Testis (tissue), 5 donors: ENCODE measurements at places on chromosomes 2 and 18. TPM values are rescaled to one million over a fixed set of nuclear protein-coding genes. Genes with fewer than 3 reads are reported as not detected.

DNA sequence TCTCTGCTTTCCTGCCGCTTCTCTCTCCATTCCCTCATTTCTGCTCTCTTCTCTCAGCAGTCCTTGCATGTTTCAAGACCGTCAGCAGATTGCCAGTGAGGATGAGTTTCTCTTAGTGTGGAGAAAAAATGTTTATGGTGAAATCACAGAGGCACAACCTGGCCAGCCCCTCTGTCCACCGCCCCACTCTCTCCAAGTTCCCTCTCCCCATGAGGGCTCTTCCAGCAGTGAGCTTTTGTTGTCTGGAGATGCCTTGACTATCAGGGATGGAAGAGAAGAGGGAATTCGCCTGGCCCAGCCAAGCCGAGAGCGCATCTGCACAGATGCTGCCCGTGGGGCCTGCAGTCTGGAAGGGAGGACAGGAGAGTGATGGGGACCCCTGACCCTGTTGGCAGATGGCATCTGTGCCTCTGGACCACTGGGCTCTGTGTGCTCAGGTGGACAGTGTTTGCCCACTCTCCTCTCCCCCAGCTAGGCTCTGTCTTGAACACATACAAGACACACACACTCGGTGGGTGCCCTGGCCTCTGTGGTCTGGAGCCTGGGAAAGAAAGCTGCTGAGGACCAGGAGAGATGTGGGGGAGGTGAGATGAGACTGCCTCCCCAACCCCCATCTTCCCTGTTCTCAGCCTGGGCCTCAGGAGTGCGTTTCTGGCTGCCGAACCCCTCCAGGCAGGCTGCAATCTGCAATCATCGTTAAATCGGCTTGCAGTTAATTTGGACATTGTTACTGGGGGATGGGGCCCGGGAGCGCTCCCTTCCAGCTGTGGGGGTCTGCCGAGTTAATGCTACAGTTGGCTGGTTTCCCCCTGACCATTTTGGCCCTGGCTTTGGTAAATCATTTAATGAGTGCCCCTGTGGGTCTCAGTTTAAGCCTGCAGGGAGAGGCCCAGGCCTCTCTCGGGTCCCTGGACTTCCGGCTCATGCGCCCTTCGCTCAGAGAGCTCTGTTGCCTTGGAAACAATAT lies 4.5 kb downstream of the ITM2C start:
- H3K36me3 ChIP-seq: no peaks in the 10 kb centered on the region
- H3K4me3 ChIP-seq: no peak overlapping the region
- no peaks in the 10 kb centered on the region for H3K27me3 ChIP-seq
- H3K27ac ChIP-seq: no peak overlapping the region
- H3K4me1 ChIP-seq: peaks cover 21% of the 10 kb centered on the region
- DNase-seq: no peak

Gene GAD1
- 12.5 TPM for total RNA-seq

DNA sequence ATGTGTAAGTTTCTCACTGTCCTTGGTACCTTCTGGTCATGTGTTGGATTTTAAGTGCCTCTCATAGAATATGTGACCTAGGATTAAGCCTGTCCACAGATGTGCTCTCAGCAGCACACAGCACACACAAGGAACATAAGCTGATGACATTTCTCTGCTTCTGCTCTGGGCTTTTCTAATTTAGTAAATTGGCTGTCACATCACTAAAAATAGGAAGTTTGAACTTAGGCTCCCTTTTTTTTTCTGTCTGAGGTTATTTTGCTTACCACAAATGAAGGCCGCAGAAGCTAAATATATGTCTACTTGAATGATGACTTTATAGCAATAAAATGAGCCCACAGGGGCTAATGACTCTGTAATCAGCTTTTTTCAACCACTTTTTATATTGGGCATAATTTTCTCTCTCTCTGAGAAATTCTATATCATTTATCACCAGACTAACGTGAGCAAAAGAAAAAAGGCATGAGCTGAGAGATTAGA lies 150.2 kb upstream of the KLHL14 start:
- H3K4me1 ChIP-seq: no peaks in the 10 kb centered on the region
- H3K36me3 ChIP-seq: no peaks in the 10 kb centered on the region
- no peak for DNase-seq
- H3K4me3 ChIP-seq: no peak overlapping the region
- H3K27me3 ChIP-seq: no peaks in the 10 kb centered on the region

GRCh38 chr2:20917719-20918572 lies 95.0 kb upstream of the LDAH start:
- H3K27ac ChIP-seq: no peak overlapping the region
- DNase-seq: no peak
- H3K27me3 ChIP-seq: no peaks in the 10 kb centered on the region
- H3K4me1 ChIP-seq: no peaks in the 10 kb centered on the region
- no peaks in the 10 kb centered on the region for H3K36me3 ChIP-seq

DNA sequence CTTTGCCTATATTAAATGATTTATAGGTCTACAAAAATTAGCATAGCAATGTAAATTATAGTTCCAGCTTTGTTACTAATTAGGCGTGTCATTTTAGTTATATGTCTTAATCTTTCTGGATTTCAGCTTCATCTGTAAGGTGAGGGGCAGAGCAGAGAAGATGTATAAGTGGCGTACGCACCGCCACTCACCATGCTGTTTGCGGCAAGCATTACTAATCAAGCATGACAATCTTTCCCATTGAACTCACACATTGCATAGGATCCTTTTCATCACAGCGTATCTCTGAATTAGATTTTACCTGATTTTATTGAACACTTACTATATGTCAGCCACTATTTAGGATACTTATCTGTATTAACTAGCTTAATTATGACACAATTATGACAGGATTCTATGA lies 183.6 kb upstream of the DLGAP1 start:
- H3K4me1 ChIP-seq: peaks cover 4% of the 10 kb centered on the region
- no peaks in the 10 kb centered on the region for H3K27me3 ChIP-seq
- H3K4me3 ChIP-seq: no peak overlapping the region
- no peak overlapping the region for H3K27ac ChIP-seq
- H3K36me3 ChIP-seq: no peaks in the 10 kb centered on the region

- no peaks in the 10 kb centered on the region for H3K4me1 ChIP-seq
- no peak overlapping the region for H3K4me3 ChIP-seq
- DNase-seq: no peak
- H3K27ac ChIP-seq: no peak overlapping the region
- no peaks in the 10 kb centered on the region for H3K36me3 ChIP-seq
- no peaks in the 10 kb centered on the region for H3K27me3 ChIP-seq
Measured at GRCh38 chr2:69449906-69450305, 12.7 kb upstream of the NFU1 start.

- DNase-seq: peak; percentile 95
- no peak overlapping the region for H3K4me3 ChIP-seq
- peak overlapping the region; percentile 89 for H3K27ac ChIP-seq
- no peaks in the 10 kb centered on the region for H3K36me3 ChIP-seq
- H3K27me3 ChIP-seq: no peaks in the 10 kb centered on the region
Measured at GRCh38 chr2:46847185-46847710, 68.4 kb downstream of the MCFD2 start.

DNA sequence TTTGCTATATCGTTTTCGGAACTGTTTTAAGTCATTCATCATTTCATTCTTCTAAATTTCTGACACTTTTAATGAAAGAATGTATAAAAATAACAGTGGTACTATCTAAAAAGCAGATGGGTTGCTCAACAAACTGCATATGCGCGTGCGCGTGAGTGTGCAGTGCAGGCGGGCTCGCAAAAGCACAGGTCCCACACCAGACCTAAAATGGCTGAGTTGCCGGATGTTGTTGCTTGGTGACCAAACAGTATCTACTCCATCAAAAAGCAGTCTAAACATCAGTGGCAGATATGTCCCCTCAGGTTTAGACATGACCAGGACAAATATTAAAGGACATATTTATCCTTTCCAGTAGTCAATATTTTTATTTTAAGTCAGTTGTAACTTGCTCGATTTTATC lies 5.1 kb downstream of the NOL4 start:
- H3K27ac ChIP-seq: no peak overlapping the region
- peaks cover 6% of the 10 kb centered on the region for H3K4me1 ChIP-seq
- no peak overlapping the region for H3K4me3 ChIP-seq
- peak; percentile 41 for DNase-seq

Gene SCG2
- 0.43 TPM for total RNA-seq

Gene RAPGEF4
- 22.5 TPM for total RNA-seq

Gene RESP18
- 0.71 TPM for total RNA-seq

Gene AGXT
- total RNA-seq: 0.24 TPM

DNA sequence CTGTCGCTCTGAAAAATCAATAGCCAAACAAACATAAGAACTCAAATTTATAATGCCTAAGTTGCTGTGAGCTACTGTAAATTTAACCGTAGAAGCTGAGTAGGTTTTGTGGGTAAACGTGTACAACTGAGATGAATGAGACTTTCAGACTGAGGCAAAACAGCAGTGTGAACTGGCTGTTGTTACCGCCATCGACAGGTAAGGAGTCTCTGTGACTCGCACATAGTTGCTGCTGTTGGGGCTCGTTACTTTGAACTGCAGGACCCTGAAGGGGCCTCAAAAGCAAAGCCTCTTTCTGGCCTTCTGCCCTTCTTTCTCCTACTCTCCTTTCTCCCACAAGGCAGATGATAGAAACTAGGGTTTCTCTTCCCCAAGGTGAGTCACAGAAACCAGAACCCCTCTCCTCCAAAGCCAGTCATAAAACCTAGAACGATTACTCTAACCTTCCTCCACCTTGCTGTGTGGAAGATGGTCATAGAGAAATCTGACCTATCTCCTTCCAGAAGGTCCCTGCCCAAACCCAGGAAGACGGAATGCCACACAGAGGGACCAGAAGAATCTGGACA lies 101.2 kb downstream of the DLGAP1 start:
- H3K27me3 ChIP-seq: no peaks in the 10 kb centered on the region
- DNase-seq: no peak
- no peak overlapping the region for H3K27ac ChIP-seq
- no peak overlapping the region for H3K4me3 ChIP-seq
- no peaks in the 10 kb centered on the region for H3K4me1 ChIP-seq
- no peaks in the 10 kb centered on the region for H3K36me3 ChIP-seq

GRCh38 chr2:217956586-217957457 lies 46.0 kb downstream of the TNS1 start:
- no peaks in the 10 kb centered on the region for H3K27me3 ChIP-seq
- H3K4me3 ChIP-seq: no peak overlapping the region
- H3K36me3 ChIP-seq: no peaks in the 10 kb centered on the region
- no peak overlapping the region for H3K27ac ChIP-seq
- peaks cover 65% of the 10 kb centered on the region for H3K4me1 ChIP-seq

GRCh38 chr2:134133622-134134312 lies 120.1 kb upstream of the MGAT5 start:
- no peak overlapping the region for H3K4me3 ChIP-seq
- no peaks in the 10 kb centered on the region for H3K36me3 ChIP-seq
- H3K27me3 ChIP-seq: no peaks in the 10 kb centered on the region

DNA sequence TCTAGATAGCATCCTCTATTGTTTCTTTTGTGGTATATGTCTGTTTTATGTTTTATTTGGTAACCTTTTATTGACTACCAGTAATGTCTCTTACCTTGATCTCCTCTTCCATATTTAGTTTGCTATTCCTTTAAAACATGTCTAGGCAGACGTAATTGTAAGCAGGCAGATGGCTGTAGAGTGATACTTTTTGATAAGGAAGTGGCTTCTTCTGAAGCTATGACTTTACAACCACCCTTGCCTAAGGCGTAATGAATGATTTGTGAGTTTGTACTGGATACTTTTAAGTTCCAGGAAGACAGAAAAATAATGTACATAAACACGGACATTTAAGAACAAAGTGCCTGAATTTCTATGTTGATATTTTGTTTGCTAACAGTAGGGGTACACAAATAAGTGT lies 85.6 kb downstream of the ZNF804A start:
- no peak overlapping the region for H3K27ac ChIP-seq
- H3K4me1 ChIP-seq: no peaks in the 10 kb centered on the region
- no peaks in the 10 kb centered on the region for H3K36me3 ChIP-seq

Gene FASTKD1
- total RNA-seq: 31.2 TPM

DNA sequence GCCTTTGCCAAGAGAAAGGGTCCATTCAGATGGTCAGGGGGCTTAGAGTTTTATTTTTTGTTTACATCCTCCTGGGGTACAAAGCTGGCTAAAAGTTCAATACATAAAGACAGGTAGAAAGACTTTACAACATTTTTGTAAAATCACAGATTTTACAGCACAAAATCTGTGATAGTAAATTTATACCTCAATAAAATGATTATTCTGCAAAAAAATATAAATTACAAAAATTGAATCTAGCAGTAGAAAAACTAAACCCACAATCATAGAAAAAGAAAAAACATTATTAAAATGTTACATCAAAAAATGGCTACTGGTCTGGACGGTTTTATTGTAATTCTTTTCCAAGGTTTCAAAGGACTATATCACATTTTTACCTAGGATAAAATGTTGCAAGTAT lies 674.2 kb upstream of the CHAC2 start:
- H3K4me3 ChIP-seq: no peak overlapping the region
- H3K4me1 ChIP-seq: no peaks in the 10 kb centered on the region
- DNase-seq: no peak
- no peak overlapping the region for H3K27ac ChIP-seq
- no peaks in the 10 kb centered on the region for H3K36me3 ChIP-seq
- no peaks in the 10 kb centered on the region for H3K27me3 ChIP-seq

DNA sequence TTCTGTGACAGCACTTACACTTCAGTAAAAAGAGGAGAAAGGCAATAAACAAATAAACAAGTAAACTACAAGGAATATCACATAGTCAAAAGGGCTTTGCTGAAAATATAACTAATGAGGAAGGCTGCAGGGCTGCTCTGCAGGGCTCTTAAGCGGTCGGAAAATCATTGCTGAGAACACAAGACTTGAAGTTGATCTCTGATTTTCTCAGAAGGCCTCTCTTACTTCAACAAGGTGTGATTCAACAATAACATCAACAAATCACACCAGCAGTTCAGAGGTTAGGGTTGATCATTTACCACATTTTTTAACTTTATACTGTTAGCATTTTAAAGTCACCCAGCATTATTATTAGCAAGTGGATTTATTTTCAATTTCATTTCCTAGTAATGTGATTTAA lies 215.6 kb downstream of the ARHGAP15 start:
- H3K4me3 ChIP-seq: no peak overlapping the region
- H3K36me3 ChIP-seq: no peaks in the 10 kb centered on the region
- no peak for DNase-seq
- no peaks in the 10 kb centered on the region for H3K4me1 ChIP-seq
- H3K27ac ChIP-seq: no peak overlapping the region
- H3K27me3 ChIP-seq: no peaks in the 10 kb centered on the region

DNA sequence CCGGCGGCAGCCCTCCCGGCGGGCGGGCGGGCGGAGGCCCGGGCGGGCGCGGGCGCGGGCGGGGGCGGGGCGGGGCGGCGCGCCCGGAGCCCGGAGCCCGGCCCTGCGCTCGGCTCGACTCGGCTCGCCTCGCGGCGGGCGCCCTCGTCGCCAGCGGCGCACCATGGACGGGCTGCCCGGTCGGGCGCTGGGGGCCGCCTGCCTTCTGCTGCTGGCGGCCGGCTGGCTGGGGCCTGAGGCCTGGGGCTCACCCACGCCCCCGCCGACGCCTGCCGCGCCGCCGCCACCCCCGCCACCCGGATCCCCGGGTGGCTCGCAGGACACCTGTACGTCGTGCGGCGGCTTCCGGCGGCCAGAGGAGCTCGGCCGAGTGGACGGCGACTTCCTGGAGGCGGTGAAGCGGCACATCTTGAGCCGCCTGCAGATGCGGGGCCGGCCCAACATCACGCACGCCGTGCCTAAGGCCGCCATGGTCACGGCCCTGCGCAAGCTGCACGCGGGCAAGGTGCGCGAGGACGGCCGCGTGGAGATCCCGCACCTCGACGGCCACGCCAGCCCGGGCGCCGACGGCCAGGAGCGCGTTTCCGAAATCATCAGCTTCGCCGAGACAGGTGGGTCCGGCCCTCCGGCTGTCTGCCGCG lies at the start of gene INHBB:
INHBB (plus strand) TSS at position 111 of the 641 bp plus-strand sequence; CDS start at position 164, 53 bp downstream.
- H3K27me3 ChIP-seq: no peaks in the 10 kb centered on the region
- peak within 1 kb of the TSS; percentile 67 for H3K4me3 ChIP-seq
- H3K27ac ChIP-seq: peak within 1 kb of the TSS; percentile 83
- H3K36me3 ChIP-seq: no peaks in the 10 kb centered on the region
- DNase-seq: peak; percentile 18
- peaks cover 13% of the 10 kb centered on the region for H3K4me1 ChIP-seq
